ENCODE measurements at places on chromosomes 11 and 22. TPM values are rescaled to one million over a fixed set of nuclear protein-coding genes. Genes with fewer than 3 reads are reported as not detected.

TMPRSS4 gene
- total RNA-seq = not detected

CRACR2B gene
- 12.3 TPM for total RNA-seq

KDM4E gene
- not detected for total RNA-seq

ANKK1 gene
- not detected for total RNA-seq

CLMP gene
- 0.06 TPM for total RNA-seq

PTDSS2 gene
- total RNA-seq = 37.3 TPM

SCUBE1 gene
- total RNA-seq = 0.16 TPM

OR52J3 gene
- total RNA-seq = not detected

MUC5B gene
- not detected for total RNA-seq

CSF2RB gene
- 6.5 TPM for total RNA-seq

Measured in bladder microvascular endothelial cell (primary cell).